Hypothalamus (tissue), 51 donors: ENCODE measurements at places on chromosomes 7 and 10.

GRCh38 chr7:94658826-94659225, 2.9 kb upstream of the SGCE start:
- DNase-seq: no peak

GRCh38 chr7:157291404-157292080, 45.3 kb upstream of the DNAJB6 start:
- DNase-seq: no peak

DNA sequence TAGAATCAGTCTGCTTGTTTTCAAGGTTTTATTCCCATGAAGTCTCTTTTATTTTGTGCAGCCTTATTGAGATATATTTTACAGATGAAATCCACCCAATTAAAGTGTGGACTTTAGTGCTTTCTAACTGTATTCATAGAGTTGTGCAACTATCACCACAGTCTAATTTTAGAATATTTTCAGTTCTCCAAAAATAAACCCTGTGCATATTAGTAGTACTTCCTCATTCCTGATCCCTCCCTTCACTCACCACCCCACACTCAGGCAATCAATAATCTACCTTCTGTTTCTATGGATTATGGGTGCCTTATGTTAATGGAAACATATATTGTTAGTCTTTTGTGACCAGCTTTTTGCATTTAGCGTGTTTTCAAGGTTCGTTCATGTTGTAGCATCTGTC, 185.7 kb upstream of the TMEM72 start:
- no peak for DNase-seq

DNA sequence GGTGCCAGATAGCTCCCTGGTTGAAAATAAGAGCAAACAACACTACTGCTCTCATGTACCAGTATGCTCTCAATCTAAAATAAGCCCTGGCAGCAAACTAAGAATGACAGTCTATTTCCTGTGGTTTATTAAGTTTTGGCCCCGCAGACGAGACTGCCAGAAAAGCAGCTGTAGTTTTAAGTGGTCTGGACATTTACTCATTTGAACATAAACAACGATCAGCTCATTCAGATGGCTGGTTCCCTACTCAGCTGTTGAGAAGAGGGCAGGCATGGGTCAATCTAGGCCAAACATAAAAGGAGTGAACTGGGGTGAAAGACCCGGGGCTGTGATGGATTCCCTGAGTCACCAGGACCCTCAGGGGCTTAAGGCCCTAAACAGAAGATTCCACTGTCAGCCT, 4.5 kb downstream of the TRIL start:
- no peak for DNase-seq

- no peak for DNase-seq
Measured at GRCh38 chr10:108392286-108392685, 1227.8 kb upstream of the SORCS1 start.

DNA sequence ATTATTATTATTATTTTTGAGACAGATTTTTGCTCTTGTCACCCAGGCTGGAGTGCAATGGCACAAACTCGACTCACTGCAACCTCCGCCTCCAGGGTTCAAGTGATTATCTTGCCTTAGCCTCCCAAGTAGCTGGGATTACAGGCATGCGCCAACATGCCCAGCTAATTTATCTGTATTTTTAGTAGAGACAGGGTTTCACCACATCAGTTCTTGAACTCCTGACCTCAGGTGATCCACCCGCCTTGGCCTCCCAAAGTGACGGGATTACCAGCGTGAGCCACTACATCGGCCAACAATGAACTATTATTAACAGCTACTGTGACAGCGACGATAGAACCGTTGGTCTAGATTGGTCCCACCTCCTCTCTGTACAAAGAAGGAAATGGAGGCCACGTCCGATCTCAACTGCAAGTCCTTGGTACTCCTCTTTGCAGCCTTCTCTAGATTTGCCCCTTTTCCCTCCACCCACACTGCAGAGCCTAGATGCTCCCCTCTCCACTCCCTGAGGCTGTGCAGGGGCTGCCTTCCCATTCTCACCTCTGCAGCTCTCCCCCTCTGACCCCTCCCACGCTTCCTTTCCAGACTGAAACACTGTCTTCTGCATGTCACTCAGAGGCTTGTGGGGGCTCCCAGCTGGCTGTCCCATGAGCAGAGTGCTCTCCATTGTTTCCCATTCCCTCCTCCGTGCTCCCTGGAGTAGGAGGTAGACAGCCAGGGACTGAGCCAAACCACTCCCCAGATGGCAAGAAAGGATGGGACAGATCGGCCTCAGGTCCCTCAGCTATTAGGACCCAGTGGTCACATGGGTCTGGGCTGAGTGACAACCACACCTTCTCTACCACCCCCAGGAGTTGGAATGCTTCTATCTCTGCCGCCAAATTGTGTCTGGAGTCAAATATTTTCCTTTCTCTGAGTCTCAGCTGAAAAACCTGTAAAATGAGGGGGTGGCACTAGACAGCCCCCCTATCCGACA, 2.3 kb downstream of the LOXL4 start:
- no peak for DNase-seq
